SK-MEL-5 (cell line): ENCODE measurements at places on chromosomes 6 and 20. TPM values are rescaled to one million over a fixed set of nuclear protein-coding genes. Genes with fewer than 3 reads are reported as not detected.

ASIP gene
- total RNA-seq, result 0.55 TPM in 1 of 2 replicates, not detected in the other

GRCh38 chr6:75170691-75171560 is 34.9 kb downstream of the COL12A1 start:
- peak; percentile 72 for DNase-seq

GRCh38 chr6:82836022-82836575 is 229.5 kb downstream of the UBE3D start:
- DNase-seq, result no peak

DNA sequence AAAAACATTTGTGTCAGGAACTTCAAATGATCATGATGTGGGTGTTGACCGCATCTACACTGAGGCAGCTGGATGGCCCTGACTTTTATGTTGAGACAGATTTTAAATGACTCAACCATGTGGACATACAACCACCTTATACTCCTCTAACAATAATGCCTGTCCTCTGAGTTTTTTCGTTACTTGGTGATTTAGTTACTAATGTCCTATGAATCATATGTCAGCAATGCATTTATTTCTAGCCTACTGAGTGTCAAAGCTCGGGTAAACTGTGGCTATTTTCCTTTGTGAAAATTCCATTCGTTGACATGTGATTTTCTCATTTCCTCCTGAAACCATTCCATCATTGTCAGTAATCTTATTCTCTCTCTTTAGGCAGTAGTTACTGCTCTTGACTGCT is 38.9 kb upstream of the NKX2-4 start:
- peak; percentile 60 for DNase-seq

DNA sequence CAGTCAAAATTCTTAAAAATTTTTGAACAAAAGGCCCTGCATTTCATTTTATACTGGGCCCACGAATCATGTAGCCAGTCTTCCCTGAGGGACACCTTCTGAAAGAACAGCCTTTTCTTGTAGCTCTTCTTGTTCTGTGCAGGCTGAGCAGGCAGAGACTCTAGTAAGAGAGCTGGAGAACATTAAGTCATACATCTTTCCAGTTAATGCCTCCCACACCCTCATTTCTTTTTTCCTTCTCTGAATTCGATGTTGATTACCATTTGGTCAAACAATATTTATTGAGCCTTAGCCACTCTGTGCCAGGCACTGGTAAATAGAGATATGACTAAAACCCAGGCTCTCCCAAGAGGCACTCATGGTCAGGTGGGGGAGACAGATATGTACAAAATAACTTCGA is 33.6 kb downstream of the METTL24 start:
- no peak for DNase-seq
